CMK (cell line): ENCODE measurements at places on chromosomes 11 and 22.
A peak's percentile ranks its signal among the peaks of the same experiment; 100 is the strongest.

- no peak for DNase-seq
Observed at GRCh38 chr11:45322891-45323600, 36.9 kb upstream of the SYT13 start.

DNA sequence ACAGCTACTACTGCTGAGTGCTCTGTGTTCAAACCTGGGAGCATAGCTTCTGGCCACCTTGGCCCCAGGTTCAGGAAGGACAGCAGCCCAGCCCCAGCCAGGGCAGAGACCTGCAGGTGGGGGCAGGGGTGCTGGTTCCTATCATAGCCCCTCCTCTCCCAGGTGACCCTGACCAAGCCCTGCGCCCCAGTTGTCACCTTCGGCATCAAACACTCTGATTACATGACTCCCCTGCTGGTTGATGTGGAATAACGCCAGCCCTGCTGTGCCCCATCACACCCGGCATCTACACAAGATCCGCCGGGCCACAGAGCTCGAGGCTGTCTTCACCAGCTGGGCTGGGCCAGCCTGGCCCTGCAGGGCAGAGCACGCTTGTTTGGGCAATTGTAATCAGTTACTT, 6.9 kb downstream of the SCGB1C1 start:
- DNase-seq, result no peak

- DNase-seq, result peak; percentile 64
Observed at GRCh38 chr11:60085909-60086308, 2.6 kb upstream of the MS4A2 start.

GRCh38 chr11:73170140-73170539, 28.0 kb upstream of the FCHSD2 start:
- no peak for DNase-seq
